ENCODE measurements at places on chromosomes 11 and 22.
A peak's percentile ranks its signal among the peaks of the same experiment; 100 is the strongest.

DNA sequence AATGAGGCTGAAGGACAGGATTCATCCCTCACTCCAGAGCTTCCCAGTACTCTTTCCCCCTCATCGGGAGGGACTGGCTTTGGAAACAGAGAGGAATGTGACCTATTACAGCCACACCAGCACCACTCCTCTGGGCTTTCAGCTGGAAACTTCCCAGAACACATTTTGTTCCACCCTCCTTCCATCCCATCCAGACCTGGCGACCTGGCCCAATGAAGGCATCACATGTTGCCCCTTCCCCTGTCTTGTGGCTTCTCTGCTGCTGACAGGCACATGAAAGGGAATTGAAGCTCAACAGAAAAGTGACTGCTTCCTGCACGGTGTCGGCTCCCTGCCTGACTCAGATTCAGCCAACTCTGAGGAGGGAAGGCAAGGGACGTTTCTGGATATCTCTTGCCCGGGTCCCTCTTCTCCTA lies 19.1 kb downstream of the IRAG1 start:
- no peak for DNase-seq

GRCh38 chr11:75523811-75524664 lies 1.7 kb downstream of the GDPD5 start:
- no peak for DNase-seq

DNA sequence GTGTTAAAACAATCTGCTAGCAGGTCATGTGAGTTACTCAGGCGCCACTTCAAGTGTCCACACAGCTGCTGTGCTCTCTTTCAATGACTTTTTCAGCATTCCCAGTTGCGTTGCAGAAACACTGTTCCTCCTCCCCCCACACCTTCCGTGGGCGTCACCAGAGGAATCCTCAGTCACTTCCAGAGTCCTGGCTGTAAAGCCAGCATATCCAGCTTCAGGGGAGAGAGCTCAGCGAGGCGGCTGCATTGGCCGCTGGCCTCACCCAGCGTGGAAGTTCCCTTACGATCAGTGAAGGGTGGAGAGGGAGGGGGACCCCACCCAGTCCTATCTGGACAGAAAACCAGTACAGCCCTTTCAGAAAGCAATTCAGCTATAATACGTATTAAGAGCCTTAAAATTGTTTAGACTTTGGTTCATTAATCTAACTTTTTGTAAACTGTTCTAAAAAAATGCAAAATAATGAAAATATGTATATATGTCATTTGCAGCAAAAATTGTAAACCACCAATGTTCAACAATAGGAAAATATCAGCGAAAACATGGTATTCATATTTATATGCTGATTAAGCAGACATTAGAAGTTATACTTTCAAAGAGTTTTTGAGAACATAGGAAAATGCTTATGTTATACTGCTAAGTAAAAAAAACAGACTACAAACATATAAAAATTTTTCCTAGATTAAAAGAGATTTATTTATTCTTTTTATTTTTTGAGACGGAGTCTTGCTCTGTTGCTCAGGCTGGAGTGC lies 2.8 kb upstream of the ANO9 start:
- no peak for DNase-seq

DNA sequence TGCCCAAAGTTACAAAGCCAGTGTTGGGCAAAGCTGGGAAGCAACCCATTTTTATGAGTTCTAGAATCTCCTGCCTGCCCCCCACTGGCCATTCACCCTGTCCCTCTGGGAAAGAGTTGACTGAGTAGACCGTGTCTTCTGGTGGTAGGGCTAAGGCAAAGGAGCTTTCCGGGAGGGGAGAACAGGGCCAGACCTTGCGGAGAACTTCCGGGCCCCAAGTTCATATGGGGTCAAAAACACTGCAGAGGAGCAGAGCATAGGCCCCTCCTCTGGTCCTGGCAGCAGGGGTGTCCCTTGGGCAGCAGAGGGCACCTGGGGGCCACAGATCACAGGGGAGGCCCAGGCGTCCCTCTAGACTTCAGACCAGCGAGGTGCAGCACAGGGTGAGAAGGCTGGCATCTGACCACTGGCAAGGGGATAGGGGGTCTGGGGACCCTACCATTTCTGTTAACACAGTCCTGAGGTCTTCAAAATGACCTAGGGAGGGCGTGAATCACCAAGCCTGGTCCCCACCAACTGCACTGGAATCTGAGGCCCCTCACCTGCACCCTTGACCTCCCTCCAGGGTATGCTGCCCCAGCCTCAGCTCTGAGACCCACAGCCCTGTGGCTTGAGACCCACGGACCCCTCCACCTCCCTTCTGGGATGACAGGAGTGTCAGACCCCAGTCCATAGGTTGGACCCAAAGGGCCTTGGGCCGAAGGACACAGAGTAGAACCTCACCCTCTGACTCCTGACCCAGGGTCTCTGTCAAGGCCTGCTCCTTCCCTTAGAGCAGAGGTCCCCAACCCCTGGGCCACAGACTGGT lies 1.3 kb upstream of the ARAP1 start:
- DNase-seq = no peak

- peak; percentile 44 for DNase-seq
These were observed 1.9 kb downstream of the POLD4 start for GRCh38 chr11:67351275-67352005.

GRCh38 chr22:42297778-42298177 lies 27.3 kb upstream of the TCF20 start:
- DNase-seq = no peak

DNA sequence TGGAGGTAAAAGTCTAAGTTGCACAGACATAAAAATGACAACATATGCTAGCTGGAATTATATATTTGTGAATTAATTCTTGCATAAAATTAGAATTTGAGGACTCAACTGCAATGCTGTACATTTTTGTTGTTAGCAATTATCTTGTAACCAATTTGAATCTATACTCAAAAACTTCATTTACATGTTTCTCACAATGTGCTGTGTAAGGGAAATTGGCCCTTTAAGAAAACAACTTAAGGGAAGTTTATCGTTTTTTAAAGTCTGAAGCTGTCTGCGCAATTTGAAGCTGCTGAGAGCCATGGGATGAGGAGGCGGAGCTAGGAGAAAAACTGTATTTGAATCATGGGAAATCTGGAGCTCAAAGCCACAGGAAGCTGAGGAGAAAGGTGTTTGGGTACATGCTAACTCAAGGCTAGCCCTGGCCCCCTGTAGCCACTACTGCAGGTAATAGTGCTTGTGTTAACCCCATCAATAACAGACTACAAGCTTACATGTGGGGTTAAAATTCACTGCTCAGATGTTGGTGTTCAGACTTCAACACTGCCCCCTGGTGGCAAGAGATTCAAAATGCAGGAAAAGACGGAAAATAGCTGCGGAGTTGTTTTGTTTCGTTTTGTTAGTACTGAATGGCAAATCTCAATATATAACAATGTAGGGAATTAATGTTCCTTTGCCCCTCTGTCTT lies 126.1 kb downstream of the BRD1 start:
- DNase-seq = no peak

- no peak for DNase-seq
These were observed 35.0 kb downstream of the SGSM3 start for GRCh38 chr22:40405178-40406062.

- peak; percentile 71 for DNase-seq
These were observed at the start of gene MPPED2 for GRCh38 chr11:30586251-30587144. TSS of gene MPPED2 (minus strand) at chr11:30586353. CDS start at chr11:30580373, 5,980 bp downstream.

- no peak for DNase-seq
These were observed 75.4 kb upstream of the FSHB start for GRCh38 chr11:30155428-30155827.

DNA sequence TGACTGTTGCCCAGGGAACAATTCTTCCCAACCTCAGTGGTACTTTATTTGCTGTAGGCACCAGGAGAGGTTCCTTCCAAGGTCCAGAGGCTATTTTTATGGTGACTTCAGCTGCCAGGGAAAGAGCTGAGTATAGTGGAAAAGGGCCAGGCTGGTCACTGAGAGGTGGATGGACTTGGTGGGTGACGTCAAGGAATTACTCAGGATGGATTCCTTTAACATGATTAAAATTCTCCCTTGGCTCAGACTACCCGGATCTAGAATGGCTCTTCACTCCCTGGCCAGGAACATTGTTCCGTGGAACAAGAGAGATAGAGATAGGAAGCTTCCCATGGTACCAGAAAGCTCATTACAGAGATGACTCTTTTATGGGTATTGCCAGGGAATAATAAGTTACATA lies 8.7 kb upstream of the CALCA start:
- no peak for DNase-seq

DNA sequence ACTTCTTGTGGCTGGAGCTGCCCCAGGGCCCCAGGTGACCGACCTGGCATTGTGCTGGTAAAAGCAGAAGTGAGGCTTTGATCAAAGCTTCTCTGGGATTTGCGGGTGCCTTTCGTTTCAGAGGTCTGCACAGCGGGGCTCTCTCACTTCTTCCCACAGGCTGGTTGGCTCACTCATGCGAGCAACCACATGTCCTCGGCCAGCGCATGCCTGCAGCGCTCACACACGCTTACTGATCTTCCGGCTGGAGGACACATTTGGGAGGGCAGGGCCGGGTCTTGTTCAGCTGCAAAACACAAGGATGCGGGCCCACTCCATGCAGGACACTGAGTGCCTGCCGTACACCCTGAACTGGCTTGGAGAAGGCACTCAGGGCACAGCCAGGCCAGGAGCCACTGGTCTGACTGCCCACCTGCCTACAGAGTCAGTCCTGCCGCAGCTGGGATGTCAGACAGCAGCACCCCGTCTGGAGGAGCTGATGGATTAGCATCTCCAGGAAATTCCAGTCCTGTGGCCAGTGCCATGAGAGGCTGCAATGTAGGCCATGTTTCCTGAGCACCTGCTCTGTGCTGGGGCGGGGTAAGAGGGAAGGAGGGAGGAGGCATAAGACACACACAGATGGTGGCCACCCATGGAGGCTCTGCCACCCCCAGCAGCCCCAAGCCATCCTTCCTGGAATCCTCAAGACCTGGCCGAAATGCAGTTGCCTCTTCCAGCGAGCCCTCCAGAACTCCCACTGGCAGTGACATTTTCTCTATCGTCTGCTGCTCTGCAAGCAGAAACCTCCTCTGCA lies 1383.2 kb downstream of the BRD1 start:
- no peak for DNase-seq

GRCh38 chr11:17026487-17027082 lies 12.4 kb upstream of the PLEKHA7 start:
- DNase-seq = no peak

DNA sequence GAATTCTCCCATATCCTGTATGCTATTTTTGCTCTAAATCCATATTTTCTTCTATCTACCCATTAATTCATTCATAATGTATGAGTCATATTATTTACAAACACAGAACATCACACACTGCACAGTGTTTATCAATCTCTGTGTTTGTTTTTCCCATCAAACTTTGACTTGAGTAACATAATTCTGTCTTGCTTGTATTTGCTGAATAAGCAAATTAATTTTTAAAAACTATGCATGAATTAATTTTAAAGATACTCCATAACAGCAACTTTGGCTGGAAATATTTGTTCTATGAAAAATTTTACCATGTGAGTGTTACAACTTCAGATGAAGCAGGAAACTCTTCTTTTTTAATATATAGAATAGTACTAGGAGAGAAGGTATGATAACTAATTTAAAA lies 275.6 kb downstream of the GRM5 start:
- no peak for DNase-seq

GRCh38 chr11:118239509-118240205 lies 12.5 kb downstream of the MPZL3 start:
- DNase-seq = no peak

DNA sequence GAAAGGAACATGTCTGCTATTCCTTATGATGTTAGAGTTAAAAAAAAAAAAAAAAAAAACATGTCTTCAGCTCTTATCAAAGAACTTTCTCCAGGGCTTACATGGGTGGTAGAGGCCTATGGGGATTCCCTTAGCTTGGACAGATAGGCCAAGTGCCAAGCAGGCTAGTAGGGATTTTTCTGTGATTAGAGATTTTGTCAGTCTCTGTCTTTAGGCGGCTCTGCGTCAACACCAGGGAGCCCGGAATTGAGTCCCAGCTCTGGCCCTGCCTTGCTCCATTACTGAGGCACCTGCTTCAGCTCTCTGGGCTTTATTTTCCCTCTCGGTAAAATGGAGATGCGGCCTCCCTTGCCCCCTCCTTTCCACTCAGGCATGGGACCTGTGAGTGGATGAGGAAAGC lies 13.1 kb downstream of the CRY2 start:
- DNase-seq = no peak

DNA sequence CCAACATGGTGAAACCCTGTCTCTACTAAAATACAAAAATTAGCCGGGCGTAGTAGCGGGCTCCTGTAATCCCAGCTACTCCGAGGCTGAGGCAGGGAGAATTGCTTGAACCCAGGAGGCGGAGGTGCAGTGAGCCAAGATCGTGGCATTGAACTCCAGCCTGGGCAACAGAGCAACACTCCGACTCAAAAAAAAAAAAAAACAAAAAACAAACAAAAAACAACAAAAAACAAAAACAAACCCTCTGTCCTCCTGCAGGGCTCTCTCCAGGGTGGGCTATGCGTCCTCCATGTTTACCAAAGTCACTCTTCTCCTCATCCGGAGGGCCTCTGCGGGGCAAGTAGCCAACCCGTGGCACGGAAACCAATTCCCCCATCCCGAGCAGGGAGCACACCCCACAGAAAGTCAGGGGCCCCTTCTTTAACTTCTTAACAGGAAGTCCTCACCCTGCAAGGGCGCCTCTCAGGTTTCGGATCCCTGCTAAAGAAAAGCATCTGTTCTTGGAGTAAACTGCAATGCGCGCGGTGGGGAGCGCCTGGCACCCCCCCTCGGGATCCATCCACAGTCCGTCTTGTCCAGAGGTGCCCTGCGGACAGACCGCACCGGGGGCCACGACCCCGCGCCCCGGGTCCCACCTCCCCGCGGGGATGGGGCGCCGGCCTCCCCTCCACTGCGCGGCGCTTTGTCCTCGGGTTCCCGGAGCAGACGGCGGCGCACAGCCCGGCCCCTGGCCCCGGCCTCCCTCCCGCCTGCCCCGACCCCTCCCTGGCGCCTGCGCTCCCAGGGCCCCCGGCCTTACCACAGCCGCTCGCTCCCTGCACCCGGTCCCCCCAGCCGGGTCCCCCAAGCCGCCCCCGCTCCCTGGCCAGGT lies 712 bp downstream of the CERK start:
- peak; percentile 25 for DNase-seq

DNA sequence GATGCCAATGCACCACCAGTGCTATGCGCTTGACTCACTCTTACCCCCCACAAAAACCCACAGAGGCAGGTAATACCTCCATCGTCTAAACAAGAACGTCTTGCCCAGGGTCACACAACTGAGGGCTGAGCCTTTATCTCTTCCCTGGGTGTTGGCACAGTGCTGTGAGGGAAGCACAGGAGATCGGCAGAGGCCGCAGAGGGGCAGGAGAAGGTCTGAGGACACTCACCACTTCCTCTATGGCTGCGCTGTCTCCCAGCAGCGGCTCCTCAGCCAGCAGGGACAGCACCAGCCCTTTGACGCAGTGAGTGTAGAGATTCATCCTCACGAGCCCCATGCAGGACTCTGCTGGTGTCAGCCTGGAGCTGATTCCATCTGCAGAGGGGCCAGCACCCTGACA lies 19.9 kb downstream of the HPS4 start:
- DNase-seq = no peak

GRCh38 chr22:49667236-49667635 lies 160.4 kb downstream of the BRD1 start:
- no peak for DNase-seq

Measured in neural crest cell (in vitro differentiated cells).